Stimulated activated CD4-positive, alpha-beta T cell treated with anti-CD3 and anti-CD28 coated beads, Interleukin-1b, Interleukin-23, amount 100 ng/mL, for 24 hours (primary cell): ENCODE measurements at places on chromosomes 16 and 17.
A peak's percentile ranks its signal among the peaks of the same experiment; 100 is the strongest.

DNA sequence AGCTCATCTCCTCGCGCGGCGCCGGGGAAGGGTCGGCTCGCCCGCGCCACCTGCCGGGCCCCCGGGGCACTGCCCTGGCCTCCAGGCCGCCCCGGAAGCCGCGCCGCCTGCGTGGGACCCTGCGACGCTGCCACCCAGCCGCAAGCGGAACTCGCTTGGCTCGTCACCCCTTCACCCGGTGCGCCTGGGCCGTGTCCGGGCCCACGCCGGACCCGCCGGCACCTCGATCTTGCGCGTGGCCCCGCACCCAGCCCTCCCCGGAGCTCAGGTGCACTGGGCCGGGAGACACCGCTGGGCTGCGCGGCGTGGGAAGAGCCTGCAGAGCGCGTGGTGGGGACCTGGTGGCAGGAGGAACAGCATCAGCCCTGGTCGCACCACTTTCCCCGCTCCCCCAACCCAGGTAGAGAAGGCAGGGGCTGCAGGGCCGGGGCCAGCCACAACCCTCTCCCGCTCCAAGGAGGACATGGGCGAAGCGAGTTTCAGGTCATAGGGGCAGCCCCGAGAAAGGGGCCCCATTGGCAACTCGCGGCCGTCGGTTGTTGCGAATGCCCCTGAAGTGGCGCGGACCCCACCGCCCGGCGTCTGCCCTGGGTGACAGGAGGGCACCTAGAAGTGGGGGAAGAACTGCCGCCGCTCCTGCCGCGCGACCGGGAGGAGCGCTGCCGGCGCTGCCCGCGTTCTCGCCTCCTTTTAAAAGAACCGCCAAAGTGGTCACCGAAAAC is 363 bp upstream of the MIF4GD start:
- peak; percentile 82 for DNase-seq

- DNase-seq: no peak
These were observed at the start of gene HOXB7 for GRCh38 chr17:48610282-48611211. Gene HOXB7, minus strand, starts transcription at chr17:48611017. Its CDS starts 99 bp downstream, at chr17:48610918.

DNA sequence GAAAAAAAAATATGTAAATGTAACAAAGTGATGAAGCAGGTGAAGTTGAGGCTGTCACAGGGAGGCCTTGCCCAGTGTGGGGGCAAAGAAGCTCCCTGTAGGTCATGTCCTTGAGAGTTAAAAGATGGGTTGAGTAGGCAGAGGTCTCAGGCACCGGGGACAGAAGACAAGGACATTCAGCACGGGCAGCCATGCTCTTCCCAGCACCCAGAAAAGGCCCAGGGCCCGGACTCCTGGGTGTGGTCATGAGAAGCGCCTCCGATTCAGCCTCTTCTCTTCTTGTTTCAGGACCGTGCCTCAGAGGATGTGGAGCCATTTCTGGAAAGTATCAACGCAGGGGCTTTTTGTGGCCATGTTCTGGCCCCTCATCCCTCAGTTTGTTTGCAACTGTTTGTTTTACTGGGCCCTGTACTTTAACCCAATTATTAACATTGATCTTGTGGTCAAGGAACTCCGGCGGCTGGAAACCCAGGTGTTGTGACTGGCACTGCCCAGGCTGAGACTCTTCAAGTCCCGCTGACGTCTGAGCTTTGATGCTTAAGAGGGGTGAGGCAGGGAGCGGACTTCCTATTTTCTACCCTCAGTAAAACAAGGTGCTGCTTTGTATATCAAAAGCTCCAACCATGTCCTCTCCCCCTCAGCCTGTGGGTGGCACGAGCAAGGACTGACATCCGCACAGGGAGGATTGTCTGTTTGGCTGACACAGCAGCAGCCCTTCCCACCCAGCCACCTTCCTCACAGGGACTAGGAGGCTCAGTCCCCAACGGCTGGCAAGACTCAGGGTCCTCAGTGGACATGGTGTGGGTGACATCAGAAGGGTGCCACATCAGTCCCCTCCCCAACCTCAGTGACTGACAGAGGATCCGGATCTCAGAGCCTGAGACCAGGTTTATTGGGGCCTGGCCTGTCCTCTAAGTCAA is 26.5 kb downstream of the PLA2G10 start:
- DNase-seq: no peak

GRCh38 chr17:44591206-44591605 is 33.9 kb downstream of the FZD2 start:
- DNase-seq: no peak

- DNase-seq: no peak
These were observed 831 bp downstream of the SMIM22 start for GRCh38 chr16:4795828-4796572.

DNA sequence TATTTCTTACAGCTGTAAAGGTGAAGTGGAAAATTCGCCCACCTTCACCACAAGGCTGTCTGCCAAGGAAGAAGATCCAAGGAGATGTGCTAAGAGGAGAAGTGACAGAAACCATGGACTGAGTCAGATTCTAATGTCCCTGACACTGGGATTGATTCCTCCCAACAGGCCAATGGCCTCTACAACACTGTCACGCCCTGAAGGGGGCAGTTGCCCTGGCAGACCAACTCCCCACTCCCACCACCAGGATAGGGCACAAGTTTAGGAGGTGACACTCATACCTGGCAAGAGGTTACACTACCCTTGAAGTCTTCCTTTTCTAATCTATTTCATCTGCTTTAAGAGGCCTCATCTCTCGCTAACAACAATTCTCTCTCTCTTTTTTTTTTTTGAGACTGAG is 16.1 kb downstream of the PIP4K2B start:
- DNase-seq: no peak

GRCh38 chr17:33494151-33494550 is 201.1 kb upstream of the ASIC2 start:
- DNase-seq: no peak
